LHCN-M2 (cell line): ENCODE measurements at places on chromosomes 7 and 10. TPM values are rescaled to one million over a fixed set of nuclear protein-coding genes. Genes with fewer than 3 reads are reported as not detected.

ATP6V1F gene
- 211 and 226 TPM in 2 replicates for total RNA-seq

FKBP9 gene
- total RNA-seq: 289 and 303 TPM in 2 replicates

DNA sequence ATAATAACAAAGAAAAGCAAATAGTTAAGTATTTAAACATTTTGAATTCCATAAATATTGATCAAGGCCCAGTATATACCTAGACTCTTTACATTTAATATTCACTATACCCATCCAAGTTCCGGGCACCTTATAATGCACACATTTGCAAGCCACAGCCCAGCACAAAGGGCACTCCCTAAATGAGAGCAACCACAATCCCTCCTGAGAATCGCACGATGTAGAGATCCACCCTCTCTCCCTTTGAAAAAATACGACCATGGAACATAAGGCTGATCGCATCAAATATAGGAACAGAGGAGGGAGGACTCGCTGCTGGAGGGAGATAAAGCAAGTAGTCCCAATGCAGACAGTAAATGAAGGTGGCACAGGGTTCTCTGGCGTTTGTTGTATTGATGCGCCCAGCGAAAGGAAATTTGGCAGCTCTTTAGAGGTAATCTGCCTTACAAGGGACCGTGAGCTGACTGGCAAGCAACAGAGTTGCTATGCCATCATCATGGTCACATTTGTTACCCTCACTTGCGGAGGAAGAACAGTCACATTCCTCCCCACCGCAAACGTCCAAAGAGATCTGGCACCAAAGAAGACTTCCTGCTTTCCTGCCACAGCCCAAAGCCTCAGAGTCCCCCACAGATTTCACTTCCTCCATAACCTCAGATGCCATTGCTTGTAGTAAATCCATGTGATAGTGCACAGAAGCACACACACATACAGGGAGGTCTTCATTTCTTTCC lies 16.1 kb upstream of the TAS2R40 start:
- DNase-seq: peak; percentile 71

DNA sequence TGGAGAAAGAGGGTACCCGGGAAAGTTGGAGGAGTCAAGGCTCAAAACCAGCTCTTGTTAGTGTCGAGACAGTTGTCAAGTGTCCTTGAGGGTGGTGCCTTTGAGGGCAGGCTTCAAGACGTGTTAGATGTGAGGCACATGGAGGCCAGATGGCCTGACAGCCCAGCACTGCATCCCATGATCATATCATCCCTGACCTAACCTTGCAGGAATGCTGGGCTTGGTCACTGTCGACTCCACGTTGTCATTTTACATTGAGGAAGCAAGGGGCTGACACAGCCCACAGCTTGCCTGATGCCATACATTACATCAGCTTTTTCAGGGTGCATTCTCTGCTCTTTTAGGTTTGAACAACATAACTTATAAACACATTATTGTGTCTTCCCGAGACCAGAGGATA lies 114.1 kb downstream of the ABCA13 start:
- peak; percentile 49 for DNase-seq

- DNase-seq: peak; percentile 26
These were observed 14.6 kb downstream of the EPC1 start for GRCh38 chr10:32332299-32332750.

DNA sequence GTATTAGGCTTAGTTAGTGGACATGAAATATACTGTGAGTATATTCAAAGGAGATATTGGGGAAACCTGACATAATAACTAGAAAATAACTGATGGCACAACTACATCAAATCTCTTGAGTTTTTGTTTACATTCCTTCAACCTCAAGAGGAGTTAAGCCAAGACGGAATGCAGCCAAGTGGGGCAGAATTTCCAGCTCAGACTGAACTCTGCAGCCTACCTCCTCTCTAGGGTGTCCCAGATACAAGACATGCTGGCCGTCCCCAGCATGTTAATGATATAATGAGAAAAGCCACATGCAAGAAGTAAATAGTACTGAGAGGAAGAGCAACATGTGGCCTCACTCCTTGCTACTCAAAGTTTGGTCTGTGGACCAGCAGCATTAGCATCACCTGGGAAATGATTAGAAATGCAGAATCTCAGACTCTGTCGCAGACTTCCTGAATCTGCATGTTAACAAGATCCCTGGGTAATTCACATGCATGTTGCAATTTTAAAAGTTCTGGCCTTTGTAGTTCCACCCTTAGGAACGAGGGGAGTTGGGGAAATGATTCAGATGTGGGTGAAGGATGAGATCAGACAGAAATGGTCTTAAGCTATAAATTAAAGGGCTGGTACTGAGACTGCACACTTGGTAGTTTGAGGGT lies 118.4 kb upstream of the CACUL1 start:
- DNase-seq: peak; percentile 37

DNA sequence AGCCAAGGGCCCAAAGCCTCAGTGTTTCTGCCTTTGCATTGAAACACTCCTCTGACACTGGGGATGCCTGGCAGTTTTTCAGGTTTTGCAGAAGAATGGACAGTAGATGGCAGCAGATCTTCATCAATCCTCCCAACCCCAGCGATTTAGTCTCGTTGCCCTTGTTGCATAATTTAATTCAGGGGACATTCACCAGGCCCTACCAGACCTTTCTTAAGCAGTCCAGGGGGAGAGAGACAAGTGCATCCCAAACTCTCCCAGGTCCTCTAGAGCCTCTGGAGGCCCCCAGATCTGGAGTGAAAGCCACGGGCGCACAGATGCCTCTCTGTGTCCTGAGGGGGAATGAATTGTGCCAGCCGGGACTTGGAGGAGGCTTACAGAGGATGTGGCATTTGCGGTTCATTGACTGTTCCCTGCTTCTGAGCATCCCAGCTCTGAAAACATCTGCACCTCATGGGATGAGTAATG lies 29.6 kb downstream of the MINDY4 start:
- DNase-seq: peak; percentile 85

- DNase-seq: no peak
These were observed 26.3 kb upstream of the NPVF start for GRCh38 chr7:25254604-25255003.

DNA sequence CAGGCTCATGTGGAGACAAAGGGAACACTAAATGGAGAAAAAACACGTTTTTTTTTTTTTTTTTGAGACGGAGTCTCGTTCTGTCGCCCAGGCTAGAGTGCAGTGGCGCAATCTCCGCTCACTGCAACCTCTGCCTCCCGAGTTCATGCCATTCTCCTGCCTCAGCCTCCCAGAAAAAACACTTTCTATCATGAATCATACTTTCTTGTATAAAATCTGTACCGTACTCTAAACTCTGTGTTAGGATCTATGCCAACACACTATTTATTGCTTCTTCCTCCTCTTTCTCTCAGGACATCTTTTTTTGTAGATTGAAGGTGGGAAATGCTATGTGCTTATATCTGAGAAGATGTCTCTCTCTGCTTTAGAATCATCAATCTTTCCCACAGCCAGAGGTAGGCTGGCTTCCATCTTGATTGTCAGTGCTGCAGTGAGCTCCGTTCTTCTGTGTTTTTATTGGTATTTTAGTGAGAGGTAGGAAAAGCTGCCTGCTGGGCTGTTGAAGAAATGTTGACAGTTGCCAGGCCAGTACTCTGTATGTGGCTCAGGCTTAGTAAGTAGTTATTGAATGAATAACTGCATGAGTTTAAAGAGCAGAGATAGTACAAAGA lies 101.1 kb downstream of the GPR85 start:
- DNase-seq: peak; percentile 72

- no peak for DNase-seq
These were observed 200.1 kb downstream of the SLC25A13 start for GRCh38 chr7:96121752-96122151.

DNA sequence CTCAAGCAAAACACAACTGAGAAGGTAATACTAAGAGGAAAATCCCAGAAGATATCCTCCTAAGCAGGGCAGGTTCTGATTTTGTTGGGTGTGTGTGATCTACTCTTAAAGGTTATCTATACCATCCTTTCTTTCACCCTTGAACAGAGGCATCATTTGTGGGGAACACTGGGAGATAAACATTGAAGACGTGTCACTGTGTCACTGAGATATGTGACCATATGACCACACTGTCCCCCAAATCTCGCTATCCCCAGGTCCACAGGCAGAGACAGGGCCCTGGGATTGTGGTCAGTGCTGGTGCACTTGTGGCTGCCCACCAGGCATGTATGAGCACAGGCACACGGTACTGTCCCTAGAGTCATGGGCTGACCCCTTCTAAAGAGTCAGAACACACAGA lies 30.0 kb downstream of the TECTB start:
- DNase-seq: no peak

DNA sequence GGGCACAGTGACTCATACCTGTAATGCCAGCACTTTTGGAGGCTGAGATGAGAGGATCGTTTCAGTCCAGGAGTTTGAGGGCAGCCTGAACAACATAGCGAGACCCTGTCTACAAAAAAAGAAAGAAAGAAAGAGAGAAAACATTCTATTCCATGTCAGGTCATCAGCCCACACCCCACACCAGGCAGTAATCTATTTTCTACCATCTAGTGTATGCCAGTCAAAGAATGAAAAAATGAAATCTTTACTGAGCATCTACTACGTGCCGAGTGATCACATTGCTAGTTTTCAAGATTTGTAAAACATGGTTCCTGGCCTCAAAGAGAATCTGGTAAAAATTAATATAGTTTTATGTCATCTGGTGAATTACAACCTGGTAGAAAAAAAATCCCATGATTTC lies 3.1 kb upstream of the EPHB4 start:
- no peak for DNase-seq
